ENCODE measurements at places on chromosomes 3 and 15. TPM values are rescaled to one million over a fixed set of nuclear protein-coding genes. Genes with fewer than 3 reads are reported as not detected.

Gene ALDH1A2
- total RNA-seq, result 26.2 TPM

Gene CYP8B1
- not detected for total RNA-seq

Gene ACKR2
- 1.2 TPM for total RNA-seq

Gene SLC2A2
- not detected for total RNA-seq

Gene TUBGCP5
- 24.1 TPM for total RNA-seq

Gene CKMT1B
- total RNA-seq, result 0.44 TPM

GRCh38 chr3:69821133-69821532 lies 81.9 kb downstream of the MITF start:
- no peak overlapping the region for H3K27ac ChIP-seq
- H3K4me1 ChIP-seq, result peaks cover 21% of the 10 kb centered on the region
- no peak for DNase-seq
- no peaks in the 10 kb centered on the region for H3K36me3 ChIP-seq
- no peak overlapping the region for H3K4me3 ChIP-seq

DNA sequence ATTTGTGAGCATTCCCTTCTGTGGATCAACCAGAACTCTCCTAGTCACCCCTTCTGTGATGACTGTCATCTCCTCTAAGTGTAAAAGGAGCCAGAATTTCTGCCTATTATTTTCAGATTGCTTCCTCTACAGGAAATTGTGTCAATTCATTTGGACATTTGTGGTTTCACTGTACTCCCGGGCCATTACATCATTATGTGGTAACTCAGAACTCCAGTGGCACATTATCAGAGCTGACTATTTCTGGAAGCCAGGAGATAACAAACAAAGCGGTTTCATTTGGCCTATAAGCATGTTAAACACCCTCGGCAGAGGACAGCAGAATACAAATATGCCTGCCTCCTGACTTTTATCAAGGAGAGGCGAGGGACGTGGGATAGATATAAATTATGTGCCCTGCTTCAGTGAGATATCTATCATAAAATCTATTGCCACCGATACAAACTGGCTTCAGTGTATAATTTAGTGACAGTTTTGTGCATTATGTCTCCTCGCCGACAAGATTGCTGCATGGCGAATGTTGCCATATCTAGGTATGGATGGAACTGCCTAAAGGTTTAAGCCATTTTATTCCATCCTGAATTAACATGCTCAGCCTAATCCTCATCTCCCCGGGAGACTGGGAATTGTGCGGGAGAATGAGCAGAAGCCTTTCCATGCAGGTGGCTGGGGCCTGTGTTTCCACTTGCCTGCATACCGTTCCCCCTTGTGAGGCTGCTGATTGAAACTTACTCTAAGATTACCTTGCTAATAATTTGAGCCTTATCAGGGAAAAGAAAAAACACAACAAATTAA lies 193.4 kb upstream of the SEMA6D start:
- H3K36me3 ChIP-seq, result no peaks in the 10 kb centered on the region
- H3K27ac ChIP-seq, result no peak overlapping the region
- no peak overlapping the region for H3K4me3 ChIP-seq
- DNase-seq, result no peak

DNA sequence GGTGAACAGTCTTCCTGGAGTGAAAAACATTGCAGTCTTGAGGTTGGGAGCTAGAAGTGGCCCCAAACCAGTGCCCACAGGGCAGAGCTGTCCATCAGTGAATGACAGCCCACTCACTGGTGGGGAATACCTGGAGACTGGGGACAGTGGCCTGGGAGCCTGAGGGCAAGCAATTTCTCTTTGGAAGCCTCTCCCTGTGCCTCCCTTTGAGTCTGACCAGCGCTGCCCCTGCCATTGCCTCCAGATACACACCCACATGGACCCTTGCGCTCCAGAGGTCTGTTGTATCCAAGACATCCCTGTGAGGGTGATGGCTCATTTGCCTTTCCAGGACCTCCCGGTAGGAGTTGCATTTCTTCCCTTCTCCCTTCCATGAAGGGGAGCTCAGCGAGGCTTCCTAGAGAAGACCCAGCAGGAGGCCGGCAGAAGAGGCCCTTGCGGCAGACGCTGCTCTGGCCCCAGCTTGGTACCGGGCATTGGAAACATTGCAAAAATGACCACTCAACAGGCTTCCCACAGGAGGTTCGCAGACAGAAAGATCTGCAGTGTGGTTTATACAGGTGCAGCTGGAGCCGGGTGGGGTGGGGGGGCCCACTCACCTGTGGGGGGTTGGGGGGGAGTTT lies 38.5 kb downstream of the KLF13 start:
- H3K36me3 ChIP-seq, result peaks cover 9% of the 10 kb centered on the region
- no peak for DNase-seq
- no peaks in the 10 kb centered on the region for H3K27me3 ChIP-seq
- H3K4me3 ChIP-seq, result no peak overlapping the region
- H3K4me1 ChIP-seq, result peaks cover 36% of the 10 kb centered on the region

DNA sequence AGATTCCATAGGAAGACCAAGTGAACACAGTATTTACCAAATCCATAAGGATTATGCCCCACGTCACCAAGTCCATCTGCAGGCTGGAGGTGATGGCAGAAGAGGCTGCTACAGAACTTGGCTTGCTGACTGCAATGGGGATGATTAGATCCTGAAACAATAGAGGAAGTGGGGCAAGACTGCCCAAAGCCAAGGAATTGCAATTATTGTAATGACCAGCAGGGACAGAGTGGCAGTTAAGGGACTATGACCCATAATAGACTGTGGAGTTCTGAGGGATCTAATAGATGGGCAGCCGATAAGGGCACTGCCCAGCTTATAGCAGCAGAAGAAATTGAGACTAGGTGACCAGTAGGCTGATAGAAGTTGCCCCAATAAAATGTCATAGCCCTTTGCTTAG lies 108.4 kb downstream of the MINAR1 start:
- no peaks in the 10 kb centered on the region for H3K4me1 ChIP-seq
- no peaks in the 10 kb centered on the region for H3K36me3 ChIP-seq
- no peak overlapping the region for H3K4me3 ChIP-seq
- DNase-seq, result no peak

- H3K27ac ChIP-seq, result no peak overlapping the region
- peaks cover 15% of the 10 kb centered on the region for H3K4me1 ChIP-seq
- H3K27me3 ChIP-seq, result no peaks in the 10 kb centered on the region
- no peak overlapping the region for H3K4me3 ChIP-seq
Observed at GRCh38 chr3:171685116-171685895, 125.0 kb downstream of the PLD1 start.

- no peaks in the 10 kb centered on the region for H3K36me3 ChIP-seq
- no peak for DNase-seq
- H3K27ac ChIP-seq, result no peak overlapping the region
- H3K4me1 ChIP-seq, result no peaks in the 10 kb centered on the region
- no peaks in the 10 kb centered on the region for H3K27me3 ChIP-seq
Observed at GRCh38 chr3:118782755-118783202, 251.9 kb downstream of the IGSF11 start.

DNA sequence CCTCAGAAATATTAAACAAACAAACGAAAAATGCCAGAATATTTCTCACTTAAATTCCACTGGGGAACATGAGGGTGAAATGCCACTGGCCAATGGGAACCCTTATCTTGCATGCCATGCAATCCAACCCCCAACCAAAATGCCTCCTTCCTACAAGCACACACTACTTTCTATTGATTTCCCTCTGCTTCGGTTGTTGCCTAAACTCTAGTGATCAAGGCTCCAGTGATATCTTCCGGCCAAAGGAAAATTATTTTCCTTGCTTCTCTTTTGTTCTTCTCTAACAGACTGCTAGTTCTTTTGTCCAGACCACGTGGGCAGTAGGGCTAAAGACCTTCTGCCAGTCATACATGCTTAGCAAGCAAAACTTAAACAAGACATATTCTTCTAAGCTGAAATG lies 115.7 kb downstream of the TMCC1 start:
- no peak overlapping the region for H3K4me3 ChIP-seq
- H3K27ac ChIP-seq, result peak overlapping the region; percentile 24
- peaks cover 8% of the 10 kb centered on the region for H3K36me3 ChIP-seq
- H3K27me3 ChIP-seq, result no peaks in the 10 kb centered on the region
- peaks cover 7% of the 10 kb centered on the region for H3K4me1 ChIP-seq
- no peak for DNase-seq

DNA sequence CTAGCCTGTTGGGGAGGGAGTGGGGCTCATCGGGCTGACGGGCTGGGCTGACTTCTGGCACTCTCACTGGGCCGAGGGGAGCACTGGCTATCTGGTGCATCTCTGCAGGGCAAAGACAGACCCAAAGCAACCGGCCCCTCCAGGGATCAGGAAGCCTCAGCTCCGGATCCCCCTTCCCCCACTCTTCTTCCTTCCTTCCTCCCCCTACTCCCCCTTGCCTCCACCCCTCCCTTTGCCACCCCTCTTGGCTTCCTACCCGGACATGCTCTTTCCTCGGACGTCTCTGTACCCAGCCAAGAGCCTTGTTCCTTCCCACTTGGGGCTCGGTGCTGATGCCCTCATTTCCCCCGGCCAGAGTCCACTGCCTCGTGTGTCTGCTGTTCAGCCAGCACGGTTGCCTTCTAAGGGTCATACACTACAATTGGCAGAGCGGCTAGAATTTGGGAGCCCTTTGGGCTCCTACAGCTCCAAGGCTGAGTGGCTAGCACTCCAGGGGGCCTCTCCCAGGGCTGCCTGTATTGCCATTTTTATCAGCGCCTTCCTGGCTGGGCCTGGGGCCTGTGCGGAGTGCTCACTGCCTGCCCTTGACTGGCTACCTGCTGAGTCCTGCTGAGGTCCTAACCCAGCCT lies 10.9 kb downstream of the SEMA3F start:
- no peaks in the 10 kb centered on the region for H3K27me3 ChIP-seq
- no peak for DNase-seq
- H3K4me1 ChIP-seq, result peaks cover 68% of the 10 kb centered on the region
- peaks cover 12% of the 10 kb centered on the region for H3K36me3 ChIP-seq
- H3K27ac ChIP-seq, result peak overlapping the region; percentile 94

DNA sequence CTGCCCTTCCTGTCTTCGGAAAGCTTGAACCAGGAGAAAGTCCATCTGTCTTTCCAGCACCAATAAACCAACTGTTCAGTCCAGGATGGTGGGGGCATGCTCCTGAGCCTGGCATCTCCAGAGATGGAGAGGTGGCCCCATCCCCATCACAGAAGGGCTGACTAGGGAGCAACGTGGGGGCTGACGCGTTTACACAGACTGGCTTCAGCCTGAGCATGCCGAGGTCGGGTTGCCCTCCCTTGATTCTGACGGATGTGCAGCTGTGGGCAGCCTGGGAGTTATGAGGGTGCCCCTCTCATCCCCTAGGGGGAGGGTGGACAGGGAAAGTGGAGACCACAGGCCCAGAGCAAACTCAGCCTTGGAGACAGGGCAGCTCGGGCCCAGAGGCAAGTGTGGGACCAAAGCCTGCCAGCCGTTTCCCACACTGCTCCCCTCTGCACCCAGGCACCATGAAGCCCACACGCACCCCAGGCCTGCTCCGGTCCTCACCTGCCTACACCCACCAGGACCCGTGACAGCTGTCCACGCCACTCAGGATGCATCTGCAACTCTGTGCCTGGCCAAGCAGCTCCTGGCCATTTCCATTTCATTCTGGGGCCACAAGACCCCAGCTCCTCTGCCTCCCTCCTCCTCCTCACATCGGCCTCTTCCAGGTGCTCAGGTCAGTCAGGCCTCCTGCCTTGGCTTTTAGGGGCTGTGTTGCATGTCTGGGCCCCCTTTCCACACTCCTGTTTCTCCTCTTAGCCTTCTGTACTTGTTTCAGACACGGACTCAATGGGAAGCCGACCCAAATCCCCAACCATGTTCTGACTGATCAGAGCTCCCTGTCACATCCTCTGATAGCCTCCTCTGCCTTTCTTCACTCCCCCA lies 48.2 kb upstream of the SLC41A3 start:
- H3K27ac ChIP-seq, result no peak overlapping the region
- no peaks in the 10 kb centered on the region for H3K4me1 ChIP-seq
- no peak overlapping the region for H3K4me3 ChIP-seq
- DNase-seq, result peak; percentile 34
- peaks cover 7% of the 10 kb centered on the region for H3K27me3 ChIP-seq
- H3K36me3 ChIP-seq, result no peaks in the 10 kb centered on the region
